Suppressor macrophage treated with lipopolysaccharide for 4 hours (primary cell): ENCODE measurements at places on chromosomes 4 and X.

- no peak for DNase-seq
Observed at GRCh38 chr4:97317671-97318070, 825.6 kb downstream of the STPG2 start.

DNA sequence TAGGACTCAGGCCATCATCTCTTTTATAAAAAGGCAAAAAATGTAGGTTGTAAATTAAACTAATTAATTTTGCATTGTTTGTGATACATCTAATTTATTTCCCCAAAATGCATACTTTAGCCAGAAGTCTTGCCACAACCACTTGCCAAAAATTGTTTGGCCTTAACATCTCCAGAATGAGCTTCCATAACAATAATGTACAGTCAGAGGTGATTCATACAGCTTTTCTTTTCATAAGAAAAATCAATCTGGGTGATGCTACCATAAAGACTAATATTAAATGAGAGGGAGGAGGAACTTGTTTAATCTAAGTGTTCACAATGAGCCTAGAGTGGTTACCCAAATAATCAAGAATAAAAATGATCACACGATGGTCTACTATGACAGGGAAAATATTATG is 59.3 kb downstream of the AMMECR1 start:
- DNase-seq = no peak

DNA sequence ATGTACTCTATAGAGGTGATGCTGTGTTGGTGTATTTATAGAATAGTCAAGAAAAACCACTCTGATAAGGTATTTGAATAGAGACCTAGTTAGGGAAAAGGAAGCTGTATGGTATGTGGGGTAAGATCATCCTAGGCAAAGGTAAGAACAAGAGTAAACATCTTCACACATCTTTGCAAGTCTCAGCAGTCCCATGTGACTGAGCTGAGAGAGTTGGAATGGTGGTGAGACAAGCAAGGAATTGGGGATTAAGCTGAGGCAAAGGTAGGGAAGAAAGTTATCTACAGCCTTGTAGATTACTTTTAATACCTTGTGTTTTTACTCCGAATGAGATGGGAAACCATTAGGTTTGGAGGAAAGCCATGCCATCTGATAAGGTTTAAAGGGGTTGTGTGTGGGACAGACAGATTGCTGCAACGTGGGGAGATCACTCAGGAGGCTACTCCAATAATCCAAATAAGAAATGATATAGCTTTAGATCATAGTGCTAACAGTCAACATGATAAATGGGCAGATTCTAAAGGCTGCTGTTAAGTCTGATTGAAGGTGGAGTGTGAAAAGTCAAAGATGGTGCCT is 31.7 kb upstream of the MANBA start:
- DNase-seq = no peak

DNA sequence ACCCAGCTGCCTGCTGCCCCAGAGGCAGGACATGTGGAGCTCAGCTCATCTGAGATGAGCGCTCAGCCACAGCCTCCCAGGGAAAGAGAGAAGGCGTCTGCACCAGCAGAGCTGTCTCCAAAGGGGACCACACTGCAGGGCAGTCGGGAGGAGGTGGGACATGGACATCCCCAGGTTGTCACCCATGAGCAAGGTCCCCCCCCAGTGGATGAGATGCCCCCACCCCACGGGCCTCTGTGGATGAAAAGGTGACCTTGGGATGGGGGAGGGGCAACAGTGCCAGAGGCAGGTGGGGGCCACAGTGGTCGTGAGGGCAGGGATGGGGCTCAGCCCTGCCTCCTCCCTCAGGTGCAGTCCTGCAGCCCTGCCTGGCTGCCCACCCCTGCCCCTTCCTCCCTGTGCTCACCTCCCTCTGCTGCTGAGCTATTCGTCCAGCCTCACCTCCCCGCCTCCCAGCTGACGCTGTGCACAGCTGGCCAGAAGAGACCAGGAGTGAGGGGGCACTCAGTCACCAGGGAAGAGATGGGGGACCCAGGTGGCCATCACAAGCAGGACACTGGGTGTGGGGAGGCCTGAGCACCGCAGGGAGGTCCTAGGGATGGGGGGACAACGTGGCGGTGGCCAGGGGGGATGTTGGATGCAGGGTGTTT is 9.3 kb downstream of the NKX1-1 start:
- no peak for DNase-seq

DNA sequence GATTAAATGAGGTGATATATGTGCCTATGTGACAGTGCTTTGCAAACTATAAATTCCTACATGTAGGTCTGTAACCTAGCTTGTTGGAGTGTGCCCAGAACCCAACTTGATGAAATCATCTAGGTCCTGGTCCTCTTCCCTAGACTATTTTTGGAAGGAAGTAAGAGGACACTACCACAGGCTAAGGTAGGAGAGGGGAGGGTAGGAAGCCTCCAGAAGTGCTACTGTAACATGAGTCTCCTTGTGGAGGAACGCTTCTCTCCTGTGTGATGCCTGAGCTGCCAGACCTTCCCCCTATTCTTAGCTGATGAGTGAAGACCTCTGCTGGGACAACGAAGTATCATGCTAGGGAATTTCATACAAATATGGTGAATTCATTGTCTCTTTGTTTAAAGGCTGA is 41.8 kb upstream of the IL21 start:
- DNase-seq = no peak

DNA sequence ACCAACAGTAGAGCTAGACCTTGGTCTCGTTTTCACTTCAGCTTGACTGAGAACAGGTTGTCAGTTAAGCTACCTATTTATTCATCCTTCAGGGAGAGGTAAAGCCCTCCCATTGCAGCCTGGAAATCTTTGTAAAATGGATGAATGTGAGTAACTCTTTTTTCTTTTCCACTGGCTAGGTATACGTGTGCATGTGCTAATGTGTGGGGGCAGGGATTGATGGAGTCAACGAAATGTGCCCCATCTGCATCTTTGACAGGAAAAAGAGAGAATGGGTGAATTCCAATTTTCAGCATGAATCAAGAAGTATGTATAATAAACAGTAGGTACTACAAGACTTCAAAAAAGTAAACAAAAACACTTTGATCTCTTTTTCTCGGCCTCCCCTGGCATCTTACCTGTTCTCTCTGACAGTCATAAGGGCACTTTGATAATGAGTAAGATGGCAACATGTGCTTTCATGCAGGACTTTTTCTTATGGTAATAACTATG is at the start of gene IL21:
IL21 (minus strand) TSS at position 51 of the 492 bp plus-strand sequence. CDS start 55 bp downstream, outside the sequence.
- DNase-seq = no peak

- no peak for DNase-seq
Observed at GRCh38 chr4:136383082-136383481, 1149.2 kb downstream of the PCDH18 start.

- no peak for DNase-seq
Observed at GRCh38 chrX:20472620-20473258, 206.0 kb upstream of the RPS6KA3 start.
